ENCODE measurements at places on chromosomes 3 and 15.

- no peak for DNase-seq
These were observed 832 bp downstream of the SLC41A3 start for GRCh38 chr3:126083138-126083445.

DNA sequence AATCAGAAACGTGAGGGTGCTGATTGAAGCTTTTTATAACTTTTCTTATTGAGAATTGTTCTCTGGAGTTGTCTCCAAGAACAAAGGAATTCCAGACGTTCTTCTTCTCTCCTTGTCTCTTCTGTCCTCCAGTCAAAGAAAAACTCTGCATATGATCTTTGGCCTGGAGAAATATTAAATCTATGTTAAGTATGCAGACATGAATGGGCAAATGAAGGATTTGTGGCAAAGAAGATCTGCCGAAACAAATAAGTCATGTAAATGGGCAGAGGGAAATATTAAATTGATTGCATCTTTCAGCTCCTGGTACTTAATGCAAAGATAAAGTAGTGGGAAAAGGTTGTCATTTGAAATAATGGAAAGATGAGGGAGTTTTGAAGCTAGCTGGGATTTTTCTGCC is 74.9 kb downstream of the IGF1R start:
- DNase-seq = peak; percentile 39

- DNase-seq = no peak
These were observed 6.2 kb downstream of the RAB8B start for GRCh38 chr15:63195569-63196015.

GRCh38 chr15:44081026-44082013 is 113.8 kb downstream of the FRMD5 start:
- DNase-seq = peak; percentile 61

DNA sequence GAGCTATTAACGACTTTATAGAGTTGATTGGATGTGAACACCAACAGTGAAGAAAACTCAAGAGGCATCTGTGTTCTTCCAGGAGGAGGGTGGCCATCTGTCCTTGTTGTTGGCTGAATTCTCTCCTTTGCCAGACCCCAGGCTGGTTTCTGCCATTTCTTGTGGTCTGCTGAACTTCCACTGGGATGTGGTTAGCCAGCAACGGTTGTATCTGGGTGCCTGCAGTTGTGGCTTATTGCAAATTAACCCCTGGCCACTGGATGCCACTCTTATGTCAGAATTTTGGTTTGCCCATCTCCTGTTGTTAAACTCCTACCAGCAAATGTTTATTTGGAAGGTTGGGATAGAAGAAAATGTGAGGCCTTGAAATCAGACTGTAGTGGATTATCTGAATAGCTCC is 163.6 kb upstream of the TBC1D5 start:
- no peak for DNase-seq
